ENCODE measurements at places on chromosomes 3 and 15.
A peak's percentile ranks its signal among the peaks of the same experiment; 100 is the strongest.

GRCh38 chr15:97652700-97653167, 307.8 kb upstream of the ARRDC4 start:
- DNase-seq = no peak

- no peak for DNase-seq
These were observed 1.8 kb upstream of the USF3 start for GRCh38 chr3:113698213-113698742.

DNA sequence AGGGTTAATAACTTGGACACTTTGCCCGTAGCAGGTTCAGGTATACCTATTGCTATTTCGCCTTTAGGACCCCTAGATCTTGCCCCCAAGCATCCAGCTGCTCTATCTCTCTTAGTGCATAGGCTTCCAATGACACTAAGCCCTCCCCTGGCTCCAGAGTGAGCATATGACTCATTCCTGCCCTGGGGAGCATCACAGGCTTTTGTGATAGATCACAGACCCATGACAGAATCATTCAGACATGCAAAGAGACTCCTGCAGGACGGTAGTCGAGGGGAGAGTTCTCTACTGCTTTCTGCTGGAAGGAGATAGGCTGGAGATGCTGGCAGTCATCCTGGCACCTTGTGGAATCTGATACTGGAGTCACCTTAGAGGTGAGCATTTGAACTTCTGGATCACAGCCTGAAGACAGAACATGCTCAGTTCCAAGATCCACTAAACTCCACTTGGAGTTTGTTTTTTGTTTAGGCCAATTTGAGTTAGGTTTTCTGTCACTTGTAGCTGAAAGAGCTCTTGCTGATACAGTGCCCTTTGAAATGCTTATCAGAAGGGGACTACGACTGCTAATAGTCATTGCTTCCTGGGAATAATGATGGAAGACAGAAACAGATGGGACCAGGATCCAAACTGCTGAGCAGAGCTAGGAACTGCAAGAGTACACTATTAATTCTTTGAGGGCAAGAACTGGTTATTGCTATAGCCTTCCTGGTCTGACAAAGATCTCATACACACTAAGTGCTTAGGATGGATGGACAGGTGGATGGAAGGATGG, 11.0 kb downstream of the LYSMD2 start:
- no peak for DNase-seq

- DNase-seq = no peak
These were observed 520 bp downstream of the TMEM42 start for GRCh38 chr3:44862226-44862637.

DNA sequence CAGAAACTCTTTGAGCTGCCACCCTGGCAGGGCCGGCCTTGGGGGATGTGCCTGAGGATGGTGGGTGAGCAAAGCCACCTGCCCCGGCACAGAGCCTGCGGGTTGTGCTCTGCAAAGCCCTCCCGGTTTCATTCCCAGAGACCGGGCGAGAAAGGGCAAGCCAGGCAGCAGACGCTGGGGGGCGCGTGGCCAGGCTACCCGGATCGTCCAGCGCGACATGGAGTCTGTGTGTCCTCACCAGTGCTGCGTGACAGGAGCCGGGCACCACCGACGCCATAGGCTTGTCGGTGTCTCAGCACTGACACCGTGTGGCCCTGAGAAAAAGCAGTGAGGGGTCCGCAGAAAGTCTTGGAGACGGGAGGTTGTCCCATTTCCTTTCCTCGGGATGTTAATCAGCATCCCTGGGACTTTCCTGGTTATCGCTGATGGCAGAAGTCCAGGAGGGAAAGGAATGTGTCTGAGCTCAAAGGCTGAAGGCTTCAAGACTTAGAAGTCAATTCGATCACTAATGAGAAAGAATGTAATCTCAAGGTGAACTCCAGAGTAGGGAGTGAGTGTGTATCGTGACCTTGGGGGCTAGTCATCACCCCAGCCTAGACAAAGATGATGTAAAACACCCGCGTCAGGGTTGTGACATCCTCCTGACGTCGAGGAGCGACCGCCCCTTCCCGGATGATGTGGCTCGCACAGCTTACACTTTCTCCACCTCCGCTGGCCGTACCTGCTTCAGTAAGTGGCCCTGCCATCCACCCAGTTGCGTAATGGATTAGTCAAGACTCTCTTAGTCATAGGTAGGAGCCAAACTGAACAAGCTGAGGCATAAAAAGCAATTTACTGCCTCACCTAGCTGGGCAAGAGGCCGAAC, 36.3 kb upstream of the PLA2G4E start:
- peak; percentile 69 for DNase-seq

GRCh38 chr3:51712963-51713362, 6.1 kb downstream of the GRM2 start:
- no peak for DNase-seq
